SW480 (cell line): ENCODE measurements at places on chromosomes 12 and 14.

DNA sequence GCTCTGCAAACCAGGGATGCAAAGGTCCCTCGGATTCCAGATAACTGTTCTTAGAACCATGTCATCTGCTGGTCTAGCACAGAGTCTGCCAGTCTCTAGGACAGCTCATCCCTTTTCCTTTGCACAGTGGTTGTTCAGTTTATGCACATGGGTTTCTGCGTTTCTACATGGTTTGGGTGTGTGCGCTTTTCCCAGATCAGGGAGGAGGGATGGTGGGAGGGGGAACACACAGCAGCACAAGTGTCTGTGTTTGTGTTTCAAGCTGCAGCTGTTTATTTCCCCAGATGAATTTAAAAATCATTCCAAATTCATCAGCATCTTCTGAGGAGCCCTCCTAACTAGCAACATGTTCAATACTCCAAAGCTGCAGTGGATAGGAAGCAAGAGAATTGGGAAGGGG is 45.4 kb downstream of the ANO2 start:
- DNase-seq = no peak

GRCh38 chr14:90903101-90903500 is 86.9 kb upstream of the TTC7B start:
- peak; percentile 71 for DNase-seq

GRCh38 chr12:116528065-116528464 is 31.1 kb upstream of the MAP1LC3B2 start:
- peak; percentile 94 for DNase-seq

DNA sequence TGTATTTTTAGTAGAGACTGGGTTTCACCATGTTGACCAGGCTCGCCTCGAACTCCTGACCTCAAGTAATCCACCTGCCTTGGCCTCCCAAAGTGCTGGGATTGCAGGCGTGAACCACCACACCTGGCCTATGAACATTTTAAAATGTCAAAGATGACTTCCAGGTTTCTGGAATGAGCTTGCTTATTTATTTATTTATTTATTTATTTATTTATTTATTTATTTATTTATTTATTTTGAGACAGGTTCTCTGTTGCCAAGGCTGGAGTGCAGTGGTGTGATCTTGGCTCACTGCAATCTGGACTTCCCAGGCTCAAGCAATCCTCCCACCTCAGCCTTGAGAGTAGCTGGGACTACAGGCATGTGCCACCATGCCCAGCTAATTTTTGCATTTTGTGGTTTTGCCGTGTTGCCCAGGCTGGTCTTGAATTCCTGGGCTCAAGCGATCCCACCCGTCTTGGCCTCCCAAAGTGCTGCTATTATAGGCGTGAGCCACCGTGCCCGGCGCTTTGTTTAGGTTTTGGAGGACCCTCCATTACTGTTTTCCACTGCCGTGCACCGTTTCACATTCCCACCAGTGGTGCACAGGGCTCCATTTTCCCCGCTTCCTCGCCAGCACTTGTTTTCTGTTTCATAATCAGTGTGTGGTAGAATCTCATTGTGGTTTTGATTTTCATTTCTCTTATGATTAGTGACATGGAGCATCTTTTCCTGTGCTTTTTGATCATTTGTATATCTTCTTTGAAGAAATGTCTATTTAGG is 6.4 kb upstream of the CFAP251 start:
- DNase-seq = no peak

DNA sequence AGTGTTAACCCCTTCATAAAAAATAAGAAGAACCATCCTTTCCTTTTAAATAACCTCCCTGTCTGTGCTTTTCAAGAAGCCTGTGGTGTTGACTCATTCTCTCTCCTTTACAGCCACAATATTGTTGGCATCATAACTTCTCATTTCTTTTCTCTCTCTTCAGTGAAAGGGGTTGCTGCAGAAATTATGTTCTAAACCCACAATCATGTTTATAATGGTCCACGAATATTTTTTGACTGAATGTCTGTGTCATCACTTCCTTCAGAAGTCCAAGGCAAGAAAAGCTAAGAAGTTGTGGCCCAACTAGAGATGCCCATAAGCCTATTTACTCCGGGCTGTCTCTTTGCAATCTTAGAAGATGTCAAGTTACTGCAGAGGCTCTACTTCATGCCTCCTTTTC is 488.3 kb downstream of the APAF1 start:
- DNase-seq = no peak

- no peak for DNase-seq
These were observed 34.2 kb downstream of the ATP2B1 start for GRCh38 chr12:89674326-89674942.

- no peak for DNase-seq
These were observed 3.8 kb upstream of the KRT86 start for GRCh38 chr12:52270541-52271070.

- peak; percentile 76 for DNase-seq
These were observed 12.5 kb upstream of the IRF2BPL start for GRCh38 chr14:77040741-77041653.

DNA sequence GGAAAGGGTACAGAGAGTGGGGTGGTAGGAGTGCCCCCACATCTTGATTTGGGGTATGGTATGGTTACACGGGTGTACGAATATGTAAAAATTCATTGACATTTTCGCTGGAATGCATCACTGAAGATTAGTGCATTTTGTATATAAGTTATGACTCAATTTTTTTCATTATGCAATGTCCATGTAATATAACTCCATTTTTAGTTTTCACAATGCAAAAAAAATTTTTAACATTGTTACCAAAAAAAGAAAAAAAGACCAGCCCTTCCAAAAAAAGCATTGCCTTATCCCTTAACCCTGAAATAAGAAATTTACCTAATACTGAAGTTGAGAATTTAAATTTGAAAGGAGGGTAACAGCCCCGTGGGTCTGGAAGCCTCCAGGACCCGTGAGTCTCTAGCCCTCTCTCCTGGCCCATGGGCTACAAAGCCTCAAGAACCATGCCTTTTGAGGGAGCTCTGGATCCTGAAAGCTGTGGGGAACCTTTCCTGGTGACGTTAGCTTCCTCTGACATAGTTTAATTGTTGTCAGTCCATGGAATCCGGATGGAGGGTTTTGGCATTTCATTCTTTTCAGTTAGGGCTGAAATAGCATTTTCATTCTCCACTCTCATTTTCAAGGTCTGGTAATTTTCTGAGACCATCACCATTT is 55.6 kb upstream of the ACTN1 start:
- no peak for DNase-seq

GRCh38 chr12:128707488-128707887 is 116.3 kb downstream of the SLC15A4 start:
- no peak for DNase-seq

DNA sequence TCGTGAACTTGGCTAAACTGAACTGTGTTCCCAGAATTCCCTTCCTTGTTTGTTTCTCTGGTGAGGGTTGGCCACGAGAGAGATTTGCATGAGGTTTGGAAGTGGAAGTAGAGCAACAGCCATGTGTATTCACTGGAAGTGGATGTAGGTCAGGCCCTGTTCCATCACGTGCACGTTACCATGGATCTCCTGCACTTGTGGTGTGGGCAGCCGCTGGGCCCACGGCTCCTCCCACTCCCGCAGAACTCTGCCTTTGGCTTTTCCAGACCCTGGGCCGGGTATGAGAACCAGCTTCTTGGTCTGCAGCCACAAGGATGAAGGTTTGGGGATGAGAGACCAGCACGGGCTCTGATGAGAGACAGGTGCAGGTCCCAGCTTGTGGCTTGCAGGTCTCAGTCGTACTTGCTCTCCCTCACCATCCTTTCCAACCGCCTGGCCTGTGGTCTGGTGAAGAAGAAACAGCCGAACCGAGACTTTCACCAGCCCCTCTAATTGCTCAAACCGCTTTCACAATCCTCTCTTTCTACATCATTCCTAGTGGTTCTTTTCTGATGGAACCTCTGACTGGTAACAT is 94.9 kb downstream of the DUSP16 start:
- DNase-seq = peak; percentile 62
